D341Med (cell line): ENCODE measurements at places on chromosomes 16 and 17.
A peak's percentile ranks its signal among the peaks of the same experiment; 100 is the strongest.

DNA sequence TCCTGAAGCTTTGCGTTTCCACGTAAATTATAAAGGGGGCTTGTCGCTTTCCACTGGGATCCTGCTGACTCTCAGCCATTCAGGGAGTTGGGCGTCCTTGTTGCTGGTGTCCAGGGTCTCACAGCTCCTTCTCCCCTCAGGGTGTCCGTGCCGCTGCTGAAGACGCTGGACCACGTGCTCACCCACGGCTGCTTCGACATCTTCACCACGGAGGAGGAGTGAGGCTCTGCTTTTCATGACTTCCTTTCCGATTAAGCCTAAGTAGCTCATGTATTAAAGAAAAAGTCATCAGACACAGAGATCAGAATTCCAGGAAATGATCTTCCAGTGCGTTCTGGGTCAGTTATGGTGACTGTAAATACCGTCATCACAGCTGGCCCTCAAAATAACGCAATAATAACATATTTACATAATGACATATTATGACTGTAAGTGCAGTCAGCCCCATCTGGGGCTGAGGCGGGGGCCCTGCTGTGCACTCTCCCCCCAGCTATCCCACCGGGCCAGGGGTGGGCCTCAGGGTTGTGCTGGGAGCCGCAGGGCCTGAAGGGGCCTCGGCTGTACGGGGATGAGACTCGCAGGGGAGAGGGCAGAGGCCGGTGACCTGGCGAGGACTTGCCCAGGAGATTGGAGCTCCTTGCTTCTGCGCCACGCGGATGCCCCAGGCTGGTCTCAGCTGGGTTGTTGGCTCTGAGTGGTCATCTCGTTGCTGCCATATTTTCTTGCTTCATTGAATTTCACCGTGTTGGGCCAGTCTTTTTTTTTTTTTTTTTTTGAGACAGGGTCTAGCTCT, 92.9 kb upstream of the ZNF750 start:
- no peak for DNase-seq

DNA sequence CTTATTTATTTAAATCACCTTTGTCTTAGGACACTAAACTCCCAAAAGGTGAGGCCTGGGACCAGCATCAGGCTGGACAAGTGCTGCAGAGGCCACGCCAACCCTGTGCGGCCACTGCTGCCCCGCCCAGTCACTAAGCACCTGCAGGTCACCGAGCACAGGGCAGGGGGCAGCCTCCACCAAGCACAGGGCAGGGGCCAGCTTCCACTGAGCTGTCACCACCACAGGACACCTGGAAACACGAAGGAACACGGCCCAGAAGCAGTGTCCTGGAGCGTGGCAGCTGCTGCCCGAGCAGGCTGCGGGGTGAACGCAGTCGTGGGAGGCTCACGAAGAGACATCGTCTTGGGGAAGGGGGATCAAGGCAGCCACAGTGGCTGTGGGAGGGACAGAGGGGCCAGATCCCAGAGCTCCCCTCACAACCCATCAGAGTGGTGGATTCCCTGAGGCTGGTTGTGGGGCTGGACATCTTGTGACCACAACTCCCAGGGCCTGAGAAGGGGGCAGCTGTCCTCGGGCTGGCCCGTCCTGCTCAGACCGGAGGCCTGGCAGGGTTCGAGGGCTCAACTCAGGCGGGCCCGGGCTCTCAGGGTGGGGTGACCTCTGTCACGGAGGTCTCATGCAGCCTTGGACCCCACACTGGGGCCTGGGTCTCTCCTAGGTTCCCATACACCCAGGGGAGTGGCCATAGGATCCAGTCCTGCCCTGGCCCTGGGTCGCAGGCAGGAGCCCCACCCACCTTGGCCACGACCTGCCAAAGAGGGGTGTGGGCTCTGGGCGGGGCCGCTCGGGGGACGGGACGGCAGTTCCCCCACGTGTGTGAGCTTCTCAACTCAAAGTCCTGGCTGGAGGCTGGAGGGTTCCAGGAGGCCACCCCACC, 18.7 kb downstream of the RAB40B start:
- peak; percentile 53 for DNase-seq

DNA sequence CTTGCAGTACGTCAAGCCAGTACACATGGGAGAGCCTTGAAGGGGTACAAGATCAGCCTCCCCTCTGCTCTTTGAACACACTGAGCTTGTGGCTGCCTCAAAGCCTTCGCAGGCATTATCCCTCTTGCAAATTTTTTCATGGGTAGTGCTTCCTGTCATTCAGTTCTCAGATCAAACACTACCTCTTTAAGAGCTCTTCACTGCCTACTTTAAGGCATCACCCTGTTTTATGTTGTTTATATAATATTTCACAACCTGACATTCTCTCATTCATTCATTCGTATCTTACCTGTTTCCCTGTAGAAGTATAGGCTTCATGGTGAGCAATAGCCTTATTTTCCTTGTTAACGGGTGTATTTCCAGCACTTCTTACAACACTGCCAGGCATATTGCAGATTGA, 269.1 kb downstream of the CDH13 start:
- DNase-seq, result no peak

GRCh38 chr16:46947900-46948547, 25.4 kb downstream of the DNAJA2 start:
- DNase-seq, result peak; percentile 52

- DNase-seq, result no peak
Observed at GRCh38 chr17:21400816-21401593, 24.8 kb downstream of the KCNJ12 start.

- peak; percentile 76 for DNase-seq
Observed at GRCh38 chr16:24729951-24730815, 732 bp downstream of the TNRC6A start.

- DNase-seq, result no peak
Observed at GRCh38 chr16:66287926-66288325, 78.6 kb upstream of the CDH5 start.

- DNase-seq, result no peak
Observed at GRCh38 chr16:68028996-68029395, 5.9 kb downstream of the DUS2 start.

DNA sequence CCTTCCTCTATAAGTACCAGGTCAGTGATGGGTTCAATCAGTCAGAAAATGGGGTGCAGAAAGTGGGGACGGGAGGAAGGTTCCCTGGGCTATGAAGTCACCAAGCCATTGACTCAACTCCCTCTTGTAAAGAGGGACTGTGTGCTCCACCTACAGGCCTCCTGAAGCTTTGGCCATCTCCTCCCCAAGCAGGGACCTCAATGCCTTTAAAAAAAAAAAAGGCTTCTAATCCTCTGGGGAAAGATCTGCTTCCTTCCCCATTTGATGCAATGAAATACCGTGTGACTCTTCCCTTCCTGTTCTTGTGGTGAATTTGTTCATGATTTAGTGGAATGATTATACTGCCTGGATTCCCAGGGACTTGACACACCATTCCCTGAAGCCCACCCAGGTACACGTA, 30.8 kb downstream of the VWA3A start:
- no peak for DNase-seq

DNA sequence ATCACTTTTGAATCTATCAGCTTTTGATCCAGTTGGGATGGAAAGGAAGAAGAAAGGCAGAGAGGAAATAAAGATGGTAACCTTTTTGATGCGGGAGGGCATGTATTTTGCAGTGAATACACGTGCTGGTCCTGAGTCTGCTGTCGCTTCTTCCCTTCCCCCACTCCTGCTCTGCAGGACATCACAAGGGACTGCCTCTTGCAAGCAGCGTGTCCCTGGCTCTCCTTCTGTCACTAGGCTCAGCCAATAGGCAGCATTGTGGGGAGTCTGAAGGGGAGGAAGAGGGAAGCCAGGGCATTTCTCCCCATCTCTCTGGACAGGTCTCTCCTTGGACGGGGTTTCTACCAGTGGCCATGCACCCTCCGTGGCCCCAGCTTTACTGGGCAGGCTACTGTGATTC, 15.7 kb upstream of the WFDC1 start:
- no peak for DNase-seq

DNA sequence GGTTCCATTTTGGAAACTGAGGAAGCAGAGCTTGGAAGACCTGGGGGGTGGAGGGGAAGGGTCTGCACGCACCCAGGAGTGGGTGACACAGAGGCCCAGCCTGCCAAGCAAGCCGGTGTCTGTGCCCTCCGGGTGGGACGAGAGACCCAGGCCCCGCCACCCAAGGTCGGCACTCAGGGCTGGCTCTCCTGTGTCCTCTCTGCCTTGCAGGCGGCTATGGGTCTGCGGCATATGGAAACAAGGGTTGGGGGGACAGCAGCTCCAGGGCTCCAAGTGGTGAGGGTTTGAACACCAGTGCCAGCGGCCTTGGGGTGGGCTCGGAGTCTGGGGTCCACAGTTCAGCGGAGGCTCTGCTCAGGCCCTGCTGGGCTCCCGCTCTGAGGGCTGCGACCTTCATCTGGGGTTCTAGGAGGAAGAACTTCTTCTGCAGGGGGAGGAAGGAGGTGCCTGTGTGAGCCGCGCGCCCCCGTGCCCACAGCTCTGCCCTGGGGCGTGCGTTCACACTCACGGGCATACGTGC, 4.6 kb upstream of the CD7 start:
- no peak for DNase-seq

- DNase-seq, result peak; percentile 41
Observed at GRCh38 chr17:78041386-78042179, 83.1 kb downstream of the TNRC6C start.

DNA sequence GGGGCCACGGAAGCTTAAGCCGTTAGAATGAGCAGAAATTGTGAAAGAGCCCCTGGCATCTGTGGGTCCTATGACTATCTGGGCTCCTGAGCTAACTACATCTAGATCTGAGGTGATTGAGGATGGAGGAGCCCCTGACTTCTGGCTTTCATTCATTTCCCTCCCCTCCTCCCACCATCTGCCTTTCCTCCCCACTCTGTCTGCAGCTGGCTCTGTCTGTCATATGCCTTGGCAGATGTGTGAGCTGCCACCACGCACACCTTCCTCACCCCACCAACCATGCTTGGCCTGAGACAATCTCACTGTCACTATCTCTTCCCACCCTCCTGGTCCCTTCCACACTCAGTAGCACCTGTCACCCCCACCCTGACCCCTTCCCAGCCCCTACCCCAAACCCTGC, 5.1 kb downstream of the CD300E start:
- DNase-seq, result no peak

- DNase-seq, result no peak
Observed at GRCh38 chr17:73338050-73338521, 26.3 kb upstream of the CDC42EP4 start.

GRCh38 chr17:38602453-38602852, 3.3 kb downstream of the SRCIN1 start:
- no peak for DNase-seq
